ENCODE measurements at places on chromosomes 5 and 9.

GRCh38 chr5:77642738-77643653 is 4.5 kb upstream of the OTP start:
- no peak for DNase-seq

GRCh38 chr5:158943057-158943456 is 156.7 kb downstream of the EBF1 start:
- no peak for DNase-seq

- no peak for DNase-seq
Measured at GRCh38 chr5:38290028-38290653, 31.8 kb downstream of the EGFLAM start.

DNA sequence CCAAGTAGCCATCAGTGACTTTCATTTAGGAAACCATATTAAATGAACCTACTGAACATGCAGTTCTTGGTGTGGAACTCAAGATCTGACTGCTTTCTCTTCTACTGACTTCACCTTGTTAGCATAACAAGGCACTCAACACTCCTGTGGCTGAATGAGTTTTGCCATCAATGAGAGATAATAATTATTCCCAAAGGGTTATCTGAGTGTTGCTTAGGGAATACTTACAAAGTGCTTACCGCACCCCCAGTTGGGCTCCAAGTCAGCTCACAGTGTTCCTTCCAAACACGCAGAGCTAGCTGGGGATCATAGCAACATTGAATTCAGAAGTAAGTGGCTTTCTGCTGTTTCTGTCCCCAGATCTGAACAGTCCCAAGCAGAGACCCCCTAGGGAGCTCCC is 182.9 kb downstream of the SREK1 start:
- DNase-seq: no peak

DNA sequence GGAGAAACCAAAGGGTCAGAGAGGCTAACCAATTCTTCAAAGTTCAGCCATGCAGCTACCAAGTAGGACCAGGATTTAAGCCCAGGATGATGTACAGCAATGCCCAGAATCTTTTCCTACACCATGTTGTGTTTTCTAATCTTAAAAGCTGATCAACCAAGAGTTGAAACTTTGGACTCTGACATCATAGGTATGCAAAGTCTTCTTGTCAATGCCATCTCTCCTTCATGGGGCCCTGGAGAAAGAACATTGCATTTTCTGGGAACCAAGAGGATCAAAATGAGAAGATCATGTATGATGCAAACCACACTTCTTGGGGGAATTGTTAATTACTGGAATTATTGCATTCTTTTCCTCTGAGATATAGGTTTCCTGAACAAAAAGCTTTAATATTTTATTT is 54.4 kb upstream of the XPA start:
- DNase-seq: no peak

DNA sequence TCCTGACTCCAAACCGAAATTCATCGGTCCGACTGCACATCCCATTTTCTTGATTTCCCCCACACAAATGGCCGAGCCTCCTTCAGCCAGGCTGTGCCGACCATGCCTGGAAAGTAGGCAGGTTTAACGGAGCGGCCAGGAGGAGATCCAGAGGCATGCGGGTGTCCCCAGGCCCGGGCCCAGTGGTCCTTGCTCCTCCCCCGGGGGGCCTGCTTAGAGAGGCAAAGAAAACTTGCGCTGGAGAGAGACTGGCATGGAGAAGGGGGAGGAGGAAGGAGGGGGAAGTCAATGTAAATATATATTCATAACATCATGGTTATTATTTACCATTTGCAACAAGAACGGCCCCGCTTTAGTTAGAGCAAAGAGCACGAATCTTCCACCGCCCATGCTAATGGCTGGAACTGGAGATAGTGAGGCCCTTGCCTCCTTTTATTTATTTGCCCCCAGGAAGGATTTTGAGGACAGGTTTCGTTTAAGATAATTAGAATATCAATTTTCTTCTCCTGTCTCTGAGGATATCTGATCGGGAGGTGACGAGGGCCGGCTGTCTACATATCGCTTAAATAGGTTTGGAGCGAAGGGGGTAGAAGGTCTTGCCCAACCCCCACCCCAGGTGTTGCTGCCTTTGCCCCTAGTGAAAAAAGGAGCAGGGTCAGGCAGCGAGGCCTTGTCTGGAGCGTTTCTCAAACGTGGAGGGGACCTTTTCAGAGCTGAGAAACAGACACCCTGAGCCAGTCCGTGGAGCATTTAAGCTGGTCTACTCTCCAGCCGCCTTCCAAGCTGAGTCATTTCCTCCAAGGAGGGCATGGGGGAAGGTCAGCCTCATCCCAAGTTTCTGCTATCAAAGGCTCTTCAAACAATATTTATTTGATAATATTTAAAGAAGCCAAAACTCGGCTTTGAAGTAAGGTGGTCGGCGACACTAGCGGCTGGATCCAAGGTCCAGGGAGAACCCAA is 2.5 kb downstream of the BARHL1 start:
- no peak for DNase-seq

DNA sequence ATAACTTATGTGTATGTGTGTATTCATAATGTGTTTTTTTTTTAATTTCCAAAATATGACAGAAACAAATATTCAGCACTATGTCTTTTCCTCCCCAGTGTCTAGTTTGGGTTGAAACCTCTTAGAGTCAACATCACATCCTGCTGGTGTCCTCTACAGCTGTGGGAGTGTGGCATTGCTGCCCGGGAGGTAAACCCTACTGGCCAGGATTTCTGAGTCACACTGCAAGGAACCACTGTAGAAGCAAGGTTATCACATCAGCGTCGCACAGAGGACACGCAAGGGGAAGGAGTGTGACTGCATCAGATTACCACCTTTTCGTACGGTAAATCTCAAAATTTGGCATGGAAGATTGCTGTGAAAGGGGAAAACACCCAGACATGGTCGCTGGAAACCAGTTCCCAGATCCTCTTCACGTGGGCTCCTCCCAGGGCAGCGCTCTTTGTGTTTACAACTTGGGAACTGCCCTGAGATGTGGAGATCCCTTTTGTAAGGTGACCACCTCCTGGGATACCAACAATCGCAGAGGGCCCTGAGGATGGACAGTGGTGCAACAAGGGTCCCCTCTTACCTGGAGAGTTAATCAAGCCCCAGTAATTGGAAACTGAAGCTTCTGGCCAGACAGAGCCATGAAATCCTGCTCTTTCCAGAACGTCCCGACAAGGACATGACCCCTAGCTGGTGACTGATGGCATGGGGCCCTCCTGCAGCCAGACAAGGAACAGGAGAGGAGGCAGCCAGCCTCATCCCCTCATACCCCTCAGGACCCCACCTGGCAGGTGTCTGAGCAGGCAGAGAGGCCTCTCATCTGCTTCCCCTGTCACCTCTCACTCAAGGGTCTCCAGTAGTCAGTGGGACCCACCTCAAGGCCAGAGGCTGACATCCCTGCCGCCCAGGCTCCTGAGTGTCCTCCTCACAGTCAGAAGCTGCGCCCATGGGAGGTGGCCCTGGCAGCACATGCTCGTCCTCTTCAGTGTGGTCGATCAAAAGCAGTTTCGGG is 194.7 kb downstream of the MED10 start:
- DNase-seq: no peak

DNA sequence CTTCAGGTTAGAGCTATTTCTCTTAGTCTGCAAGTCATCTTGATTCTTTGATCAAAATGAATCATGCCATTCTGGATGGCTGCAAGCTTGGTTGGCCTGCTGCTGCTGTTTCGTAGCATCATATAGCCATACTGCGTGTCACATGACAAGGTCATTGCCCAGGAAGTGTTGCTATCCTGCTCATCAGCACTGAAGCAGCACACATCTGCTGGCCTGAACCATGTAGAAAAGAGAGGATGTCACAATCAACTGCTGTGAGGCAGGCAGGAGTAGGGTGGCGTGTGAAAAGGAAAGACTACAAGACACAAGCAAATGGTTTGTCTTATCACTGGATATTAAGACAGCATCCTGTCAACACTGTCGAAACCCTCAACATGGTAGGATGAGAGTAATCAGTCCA is 376.7 kb upstream of the RORB start:
- DNase-seq: no peak

DNA sequence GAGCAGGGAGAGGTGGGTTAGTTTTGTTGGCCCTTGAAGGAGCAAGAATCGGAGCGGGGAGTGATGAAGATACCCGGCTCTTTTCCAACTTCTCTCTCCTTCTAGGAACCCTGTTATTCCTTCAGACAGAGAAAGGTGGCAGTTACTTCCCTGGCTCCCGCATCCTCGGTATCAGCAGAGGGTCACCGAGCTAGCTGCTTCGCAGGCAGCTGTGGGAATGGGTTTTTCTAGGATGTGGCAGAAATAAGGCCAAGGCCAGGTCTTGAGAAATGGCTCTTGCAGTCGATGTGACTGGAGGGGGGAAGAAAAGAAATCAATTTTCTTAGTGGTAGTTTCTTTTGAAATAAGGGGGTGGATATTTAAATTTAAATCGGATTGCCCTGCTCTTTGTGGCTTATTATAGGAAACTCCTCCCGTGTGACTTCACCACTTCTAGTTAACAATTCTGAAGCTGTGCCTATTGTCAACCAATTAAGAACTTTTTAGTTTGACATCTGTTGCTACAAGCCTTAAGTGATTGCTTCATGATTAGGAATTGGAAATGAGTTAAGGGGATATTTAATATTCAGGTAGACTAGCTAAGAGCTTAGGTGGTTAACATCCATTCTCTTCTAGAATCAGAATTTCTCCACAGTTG is 1.4 kb downstream of the SAP30L start:
- no peak for DNase-seq

- no peak for DNase-seq
Measured at GRCh38 chr9:77128125-77128789, 49.1 kb upstream of the VPS13A start.

GRCh38 chr5:147512659-147513379 is 3.0 kb upstream of the DPYSL3 start:
- no peak for DNase-seq

DNA sequence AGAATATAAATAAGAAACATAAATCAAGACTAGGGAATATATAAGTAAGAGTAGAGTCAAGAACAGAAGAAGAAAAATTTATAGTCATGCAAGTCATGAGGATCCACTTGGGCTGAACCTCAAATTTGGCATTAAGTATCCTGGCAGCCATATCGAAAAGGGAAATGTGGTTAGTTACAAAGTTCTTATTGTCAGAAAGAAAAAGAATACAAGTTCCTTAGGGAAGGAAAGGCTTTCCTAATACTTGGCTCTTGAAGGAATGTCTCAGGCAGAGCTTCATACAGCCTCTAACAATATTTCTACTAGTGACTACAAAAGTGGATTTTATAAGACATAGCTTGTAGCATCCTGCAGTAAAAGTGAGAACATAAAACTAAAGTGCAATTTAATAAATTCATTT is 45.4 kb downstream of the TMEM252 start:
- DNase-seq: no peak

GRCh38 chr5:175695161-175696126 is 37.6 kb downstream of the HRH2 start:
- no peak for DNase-seq

DNA sequence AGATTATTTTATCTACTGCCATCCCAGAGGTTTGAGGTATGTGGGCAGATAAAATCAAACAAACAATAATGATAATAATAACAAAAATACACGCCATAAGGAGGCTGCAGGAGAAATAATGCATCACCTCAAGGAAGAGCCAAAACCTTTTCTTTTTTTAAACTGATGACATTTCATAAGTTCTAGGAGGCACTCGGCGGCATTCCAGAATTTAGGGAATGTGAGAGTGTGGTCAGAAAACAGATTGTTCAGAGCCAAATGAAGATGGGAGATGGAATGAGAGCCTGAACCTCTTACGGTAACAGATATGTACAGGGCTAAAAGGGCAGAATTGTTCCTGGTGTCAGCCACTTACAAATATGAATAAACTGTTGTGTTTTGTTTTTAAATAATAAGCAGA is 615.0 kb upstream of the CHD1 start:
- no peak for DNase-seq

GRCh38 chr5:29016067-29016466 is 1977.7 kb upstream of the CDH9 start:
- no peak for DNase-seq

- DNase-seq: no peak
Measured at GRCh38 chr5:149079883-149080282, 17.0 kb upstream of the SH3TC2 start.

GRCh38 chr5:115770466-115770865 is 46.0 kb downstream of the CDO1 start:
- no peak for DNase-seq

DNA sequence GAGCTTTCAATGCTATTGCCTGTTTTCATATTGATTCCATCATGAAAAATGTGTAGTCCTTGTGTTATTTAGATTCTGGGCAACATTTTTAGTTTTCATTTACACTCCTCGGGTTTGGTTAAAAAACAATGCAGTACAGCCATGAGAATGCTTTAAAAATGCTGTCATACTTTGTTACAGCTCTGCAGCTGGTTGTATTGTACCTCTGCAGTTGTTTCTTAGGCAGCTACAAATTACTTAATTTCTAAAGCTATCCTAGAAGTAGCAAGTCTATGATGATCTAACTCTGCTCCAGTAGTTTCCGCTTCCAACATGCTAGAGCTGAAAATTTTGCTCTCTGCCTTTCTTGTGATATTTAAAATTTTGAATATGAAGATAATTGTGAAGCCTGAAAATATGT is 20.2 kb downstream of the SNX18 start:
- no peak for DNase-seq

DNA sequence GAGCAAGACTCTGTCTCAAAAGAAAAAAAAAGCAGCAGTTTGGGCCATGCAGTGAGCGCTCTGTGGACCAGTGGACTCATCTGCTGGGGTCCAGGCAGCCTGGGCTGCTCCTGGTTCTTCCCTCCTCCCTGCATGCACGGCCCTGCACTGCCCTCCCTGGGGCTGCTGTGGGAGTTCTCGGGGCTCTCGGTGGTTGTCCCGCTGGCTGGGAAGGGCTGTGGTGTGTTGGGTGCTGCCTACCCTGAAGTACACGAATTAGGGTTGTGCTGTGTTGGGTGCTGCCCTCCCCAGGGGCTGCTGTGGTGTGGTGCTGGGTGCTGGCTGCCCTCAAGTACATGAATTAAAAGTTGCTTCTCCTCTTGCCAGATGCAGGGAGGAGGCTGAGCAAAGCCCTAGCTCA is 18.3 kb upstream of the CLPTM1L start:
- DNase-seq: no peak

GRCh38 chr5:155010881-155011280 is 2.7 kb upstream of the KIF4B start:
- DNase-seq: no peak

DNA sequence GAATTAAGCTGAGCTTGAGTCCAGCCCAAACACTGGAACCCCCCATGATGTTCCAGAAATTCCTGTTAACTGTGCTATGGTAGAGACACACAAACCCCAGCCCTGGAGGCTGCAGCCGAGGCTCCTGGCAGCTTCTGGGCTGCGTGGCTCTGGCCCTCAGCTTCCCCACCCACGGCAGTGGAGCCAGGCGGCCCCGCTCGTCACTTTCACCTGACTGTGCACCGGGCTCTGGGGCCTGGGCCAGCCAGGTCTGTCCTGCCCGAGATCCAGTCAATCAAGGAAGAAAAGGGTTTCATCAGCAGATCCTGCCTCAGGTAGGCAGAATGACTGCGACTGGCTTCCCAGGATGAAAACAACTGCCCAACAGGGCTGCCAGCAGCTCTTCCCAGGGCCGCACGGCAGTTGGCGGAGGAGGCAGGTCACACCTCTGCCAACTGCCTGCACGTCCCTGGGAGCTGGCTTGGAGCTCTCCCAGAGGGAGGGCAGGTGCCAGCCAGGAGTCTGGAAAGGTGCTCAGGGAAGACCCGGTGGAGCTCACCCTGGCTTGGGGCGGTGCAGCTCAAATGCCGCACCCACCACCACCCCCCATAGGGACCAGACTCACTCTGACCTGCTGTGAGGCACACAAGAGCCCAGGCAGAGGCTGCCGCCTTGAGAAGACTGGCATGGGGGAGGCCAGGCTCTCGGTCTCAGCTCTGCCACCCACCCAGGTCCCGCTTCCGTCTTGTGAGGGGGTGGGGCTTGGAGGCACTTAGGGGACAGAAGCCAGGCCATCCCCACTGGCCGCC is 20.7 kb downstream of the BRD3 start:
- DNase-seq: no peak

GRCh38 chr5:10985721-10986110 is 224.7 kb upstream of the DAP start:
- no peak for DNase-seq

Data from NCI-H1092 (cell line).